ENCODE measurements at places on chromosomes 11 and 22.

- no peak for DNase-seq
Observed at GRCh38 chr11:69245041-69245440, 48.9 kb upstream of the MYEOV start.

DNA sequence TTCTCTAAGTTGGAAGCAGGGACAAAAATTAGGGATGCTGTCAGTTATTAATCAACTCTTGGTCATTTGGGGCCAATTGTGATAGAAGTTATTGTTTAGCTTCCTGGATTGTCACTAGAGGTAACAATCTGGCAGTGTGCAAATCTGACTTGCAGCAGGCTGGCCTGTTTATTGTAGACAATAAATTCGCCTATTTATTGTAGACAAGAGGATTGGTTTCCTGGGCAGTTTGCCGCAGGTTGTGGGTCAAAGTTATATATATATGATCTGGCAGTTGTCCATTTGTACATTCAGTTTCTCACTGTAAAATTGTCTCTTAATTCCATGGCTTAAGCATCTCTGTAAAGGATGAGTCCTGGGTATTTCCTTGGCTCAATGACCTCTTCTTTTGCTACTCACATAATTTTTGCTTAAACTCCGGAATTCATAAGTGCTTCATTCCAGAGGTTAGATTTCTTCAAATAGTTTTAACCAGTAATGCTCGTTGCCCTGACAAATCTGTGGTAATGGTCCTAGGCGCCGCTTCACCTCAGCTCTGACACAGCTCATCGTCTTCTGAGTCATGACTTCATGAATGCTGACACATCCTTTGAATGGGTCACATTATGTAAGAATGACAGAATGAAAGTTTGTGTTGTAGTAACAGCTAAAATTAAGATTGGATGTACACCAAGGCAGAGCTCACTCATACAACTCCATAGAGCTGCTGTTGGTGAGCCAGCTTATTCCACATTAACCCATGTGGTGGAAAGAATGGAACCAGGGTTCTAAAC is 7.8 kb upstream of the MMP3 start:
- no peak for DNase-seq

GRCh38 chr11:72308226-72309073 is 64.5 kb upstream of the PHOX2A start:
- peak; percentile 7 for DNase-seq

- no peak for DNase-seq
Observed at GRCh38 chr11:61699737-61700160, 19.6 kb downstream of the DAGLA start.

DNA sequence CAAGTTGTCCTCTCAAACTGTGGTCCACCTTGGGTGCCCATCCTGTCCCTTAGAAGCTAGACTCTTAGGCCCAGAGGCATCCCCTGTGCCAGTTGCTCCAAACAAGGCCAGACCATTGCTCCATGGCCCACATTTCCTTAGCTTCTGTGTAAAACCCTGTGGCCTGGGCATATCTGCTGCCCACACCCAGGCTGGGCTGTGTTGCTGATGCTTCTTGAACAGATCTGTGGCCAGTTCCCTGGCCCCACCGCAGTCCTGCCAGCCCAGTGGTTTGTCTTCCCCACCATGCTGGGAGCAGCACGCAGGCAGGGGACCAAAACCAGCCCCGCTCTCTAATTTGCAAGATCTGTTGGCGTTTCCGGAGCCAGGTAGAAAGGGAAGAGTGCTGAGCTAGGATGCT is 72.2 kb downstream of the CSNK2A3 start:
- no peak for DNase-seq

GRCh38 chr22:32836280-32837123 is 35.0 kb downstream of the TIMP3 start:
- DNase-seq: no peak

DNA sequence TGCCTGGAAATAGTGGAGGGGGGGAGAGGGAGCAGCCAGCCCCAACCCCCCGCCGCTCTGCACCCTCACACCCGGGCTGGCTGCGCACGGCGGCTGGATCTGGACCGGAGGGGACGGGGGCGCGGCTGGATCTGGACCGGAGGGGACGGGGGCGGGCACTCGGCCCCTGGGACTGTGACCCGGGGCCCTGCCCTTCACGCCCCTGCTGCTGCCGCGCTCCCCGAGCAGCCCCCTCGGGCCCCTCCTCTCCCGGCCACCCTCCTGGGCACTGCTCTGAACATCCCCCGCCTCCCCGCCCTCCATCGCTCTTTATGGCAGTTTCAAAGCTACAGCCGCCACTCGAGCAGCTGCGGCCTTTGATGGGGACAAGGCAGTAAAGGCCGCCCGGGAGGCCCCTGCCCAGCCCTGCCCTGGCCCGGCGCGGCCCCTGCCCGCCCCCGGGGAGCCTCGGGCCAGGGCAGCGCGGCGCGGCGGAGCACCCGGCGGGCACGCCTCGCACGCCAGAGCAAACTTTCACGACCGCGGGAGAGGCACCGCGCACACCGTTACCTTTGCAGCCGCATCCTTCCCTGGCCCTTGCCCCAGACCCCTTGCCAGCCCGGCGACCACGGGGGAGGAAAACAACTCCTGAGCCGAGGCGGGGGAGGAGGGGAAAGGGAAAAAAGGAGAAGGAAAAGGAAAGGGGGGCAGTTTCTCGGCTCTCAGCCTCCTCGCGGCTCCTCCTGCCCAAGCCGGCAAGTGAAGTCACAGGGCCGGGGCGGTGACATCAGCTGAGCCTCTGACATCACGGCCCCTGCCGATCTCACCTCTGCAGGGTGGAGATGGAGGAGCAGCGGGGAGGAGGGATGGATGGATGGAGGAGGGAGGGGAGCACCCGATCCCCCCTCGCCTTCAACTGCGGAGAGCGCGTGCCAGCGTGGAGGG is 13.1 kb upstream of the TCF20 start:
- no peak for DNase-seq

DNA sequence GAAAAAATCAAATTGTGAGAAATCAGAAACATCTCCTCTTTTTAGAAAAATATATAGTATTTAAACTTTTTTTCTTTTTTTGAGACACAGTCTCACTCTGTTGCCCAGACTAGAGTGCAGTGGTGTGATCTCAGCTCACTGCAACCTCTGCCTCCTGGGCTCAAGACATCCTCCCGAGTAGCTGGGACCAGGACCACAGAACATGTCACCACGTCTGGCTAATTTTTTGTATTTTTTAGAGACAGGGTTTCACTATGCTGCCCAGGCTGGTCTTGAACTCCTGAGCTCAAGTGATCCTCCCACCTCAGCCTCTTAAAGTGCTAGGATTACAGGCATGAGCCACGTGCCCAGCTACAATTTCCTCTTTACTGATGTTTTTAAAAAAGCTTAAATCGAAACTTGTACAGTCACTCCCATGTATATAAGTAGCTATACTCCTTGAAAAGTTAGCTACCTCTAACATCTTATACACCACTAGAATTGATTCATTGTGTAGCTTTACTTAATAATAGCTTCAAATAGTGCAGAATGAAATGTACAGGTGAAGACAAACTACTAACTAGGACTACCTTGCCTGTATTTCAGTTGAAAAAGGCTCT is 10.3 kb downstream of the EIF4G2 start:
- no peak for DNase-seq

- DNase-seq: no peak
Observed at GRCh38 chr11:33830903-33831648, 56.8 kb upstream of the FBXO3 start.
